ENCODE measurements at places on chromosomes 7 and 10.
A peak's percentile ranks its signal among the peaks of the same experiment; 100 is the strongest.

DNA sequence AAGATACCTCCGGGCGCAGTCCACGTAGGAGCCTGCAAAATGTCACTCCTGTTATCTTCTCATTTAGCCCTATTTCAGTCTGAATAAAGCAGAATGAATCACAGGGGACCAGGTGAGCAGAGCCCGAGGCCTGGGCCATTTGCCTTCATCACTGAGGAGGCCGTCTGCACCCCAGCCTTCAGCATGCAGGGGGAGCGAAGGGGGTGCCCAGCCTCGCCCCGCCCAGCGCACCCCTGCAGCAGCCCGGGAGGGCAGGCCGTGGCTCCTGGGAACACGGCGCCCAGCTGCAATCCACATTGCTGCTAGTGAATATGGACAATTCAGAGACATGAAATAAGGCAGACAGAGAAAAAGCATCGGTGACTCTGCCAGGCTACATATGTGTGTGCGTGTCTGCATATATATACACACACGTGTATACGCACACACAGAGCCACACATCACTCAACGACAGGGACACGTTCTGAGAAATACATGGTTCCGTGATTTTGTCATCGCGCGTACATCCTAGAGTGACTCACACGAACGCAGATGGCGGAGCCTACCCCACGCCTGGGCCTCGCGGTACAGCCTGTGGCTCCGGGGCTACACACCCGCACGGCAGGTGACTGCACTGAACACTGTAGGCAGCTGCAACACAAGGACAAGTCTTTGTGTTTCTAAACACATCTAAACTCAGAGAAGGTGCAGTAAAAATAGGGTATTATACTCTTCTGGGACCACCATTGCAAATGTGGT, 15.2 kb upstream of the ELFN1 start:
- no peak for DNase-seq

DNA sequence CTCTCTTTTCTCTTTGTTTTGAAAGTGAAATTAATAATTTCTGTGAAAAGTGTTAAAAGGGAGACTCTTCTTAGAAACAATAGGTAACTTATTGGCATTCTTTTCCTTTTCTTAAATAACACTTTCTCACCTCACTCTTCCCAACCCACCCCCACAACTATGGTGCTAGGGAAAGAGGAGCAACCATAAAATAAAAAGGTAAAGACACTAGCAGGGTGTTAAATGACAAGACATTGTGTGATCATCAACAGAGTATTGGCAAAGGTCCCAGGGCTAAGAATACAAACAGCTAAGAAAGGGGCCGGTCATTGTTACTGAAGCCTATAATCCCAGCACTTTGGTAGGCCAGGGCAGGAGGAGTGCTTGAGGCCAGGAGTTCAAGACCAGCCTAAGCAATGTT, 183.7 kb downstream of the NEBL start:
- DNase-seq = no peak

- DNase-seq = peak; percentile 27
Measured at GRCh38 chr10:63268149-63268797, 135.1 kb downstream of the NRBF2 start.

- no peak for DNase-seq
Measured at GRCh38 chr10:130453721-130454542, 317.7 kb downstream of the GLRX3 start.

DNA sequence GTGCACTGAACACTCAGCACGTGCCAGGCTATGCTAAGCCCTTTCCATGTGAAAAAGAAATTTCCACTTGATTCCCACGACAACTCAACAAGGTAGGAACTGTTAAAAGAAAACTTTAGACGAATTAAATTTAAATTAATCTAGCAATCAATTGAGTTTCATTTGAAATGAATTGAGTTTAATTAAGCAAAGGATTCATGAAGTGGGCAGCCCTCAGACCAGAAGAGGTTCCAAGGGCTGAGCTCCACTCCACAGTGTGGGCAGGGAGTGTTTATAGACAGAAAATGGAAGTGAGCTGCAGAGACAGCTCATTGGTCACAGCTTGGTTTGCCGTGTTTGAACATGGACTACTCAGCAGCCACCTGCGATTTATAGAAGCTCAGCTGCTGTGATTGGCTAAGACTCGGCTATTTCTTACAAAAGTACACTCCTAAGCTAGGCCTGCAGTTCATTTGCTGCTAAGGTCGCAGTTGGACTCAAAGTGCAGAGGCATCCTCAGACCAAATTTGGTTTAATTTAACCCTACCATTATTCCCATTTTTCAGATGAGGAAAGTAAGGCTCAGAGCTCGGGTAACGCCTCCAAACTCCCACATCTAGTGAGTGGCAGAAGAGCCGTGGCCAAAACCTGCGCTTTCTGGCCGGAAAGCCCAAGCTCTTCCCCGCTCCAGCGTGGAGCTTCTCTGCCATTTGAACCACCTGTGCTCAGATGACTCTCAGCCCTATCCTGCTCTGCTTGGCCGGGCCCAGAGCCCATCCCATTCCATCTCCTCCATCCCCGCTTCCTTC, 24.9 kb downstream of the CALML3 start:
- no peak for DNase-seq

- DNase-seq = no peak
Measured at GRCh38 chr7:132815696-132816311, 239.5 kb upstream of the PLXNA4 start.

GRCh38 chr10:79053481-79054202, 15.1 kb upstream of the ZMIZ1 start:
- DNase-seq = no peak

- no peak for DNase-seq
Measured at GRCh38 chr7:31125171-31125570, 73.1 kb downstream of the ADCYAP1R1 start.

GRCh38 chr7:81094952-81095351, 176.1 kb upstream of the SEMA3C start:
- no peak for DNase-seq

GRCh38 chr10:102652170-102652916, 8.1 kb downstream of the TRIM8 start:
- DNase-seq = peak; percentile 5

GRCh38 chr10:61900829-61901792, at the start of gene ARID5B:
Gene ARID5B, plus strand, starts transcription at chr10:61901699. Its CDS starts 11 bp downstream, at chr10:61901710.
- DNase-seq = peak; percentile 72

DNA sequence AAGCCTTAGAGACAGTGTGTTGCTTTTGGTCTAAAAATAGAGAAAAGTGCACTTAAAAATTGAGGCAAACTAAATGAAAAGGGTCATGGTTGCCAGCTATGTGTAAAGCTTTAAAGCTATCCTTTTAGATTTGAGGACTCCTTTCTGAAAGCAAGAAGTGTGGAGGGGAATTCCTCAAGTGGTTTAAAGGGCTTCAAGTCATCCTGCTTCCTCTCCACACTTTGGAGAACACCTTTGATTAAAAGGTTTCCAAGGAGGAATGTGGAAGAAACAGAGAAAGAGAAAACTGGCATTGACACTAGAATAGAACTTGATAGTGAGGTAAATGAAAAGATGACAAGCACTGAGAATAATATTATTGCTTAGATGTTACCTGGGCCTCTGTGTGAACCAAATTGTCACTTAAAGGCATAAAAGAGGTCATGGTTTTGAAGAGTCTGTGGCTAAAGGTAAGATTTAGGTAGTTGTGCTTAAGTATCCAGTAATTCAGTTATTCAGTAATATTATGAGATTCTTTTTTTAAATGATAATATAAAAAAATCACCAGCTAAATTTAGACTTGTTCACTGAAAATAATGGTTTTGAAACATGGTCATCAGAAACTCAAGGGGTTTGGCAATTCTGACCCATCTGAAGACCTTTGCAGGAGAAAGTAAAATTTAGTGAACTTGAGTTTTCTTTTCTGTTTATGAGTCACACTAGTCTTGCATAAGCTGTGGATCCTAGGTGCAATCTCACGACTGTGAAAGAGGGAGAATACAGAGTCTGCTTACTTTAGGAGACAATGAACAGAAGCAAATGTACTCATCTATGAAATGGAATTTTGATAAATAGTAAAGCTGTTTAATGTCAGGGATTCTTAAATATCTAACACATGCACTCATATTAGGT, 466.0 kb downstream of the KIF20B start:
- DNase-seq = no peak

GRCh38 chr7:918441-919113, 35.9 kb downstream of the ADAP1 start:
- DNase-seq = no peak

GRCh38 chr7:67589183-67589582, 592.5 kb downstream of the TYW1 start:
- no peak for DNase-seq

- DNase-seq = no peak
Measured at GRCh38 chr10:110757586-110757985, 113.5 kb downstream of the RBM20 start.

DNA sequence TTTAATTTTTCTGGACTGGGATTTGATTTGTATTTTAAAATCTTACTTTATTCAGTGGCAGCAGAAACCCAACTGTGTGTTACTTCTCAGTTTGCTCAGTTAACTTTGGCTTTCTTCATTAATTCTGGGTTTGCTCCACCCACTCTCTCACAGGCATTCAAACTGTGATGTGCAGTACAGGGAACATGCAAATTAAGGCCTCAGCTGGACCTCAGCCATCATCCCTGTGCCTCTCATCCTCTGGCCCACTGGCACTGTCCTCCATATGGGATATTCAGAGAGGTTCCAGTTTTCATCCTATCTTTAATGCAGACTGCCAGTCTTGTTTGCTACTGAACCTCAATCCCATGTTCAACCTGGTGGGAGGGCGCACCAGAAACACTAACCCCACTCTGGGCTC, 743.4 kb upstream of the IGFBP3 start:
- no peak for DNase-seq

DNA sequence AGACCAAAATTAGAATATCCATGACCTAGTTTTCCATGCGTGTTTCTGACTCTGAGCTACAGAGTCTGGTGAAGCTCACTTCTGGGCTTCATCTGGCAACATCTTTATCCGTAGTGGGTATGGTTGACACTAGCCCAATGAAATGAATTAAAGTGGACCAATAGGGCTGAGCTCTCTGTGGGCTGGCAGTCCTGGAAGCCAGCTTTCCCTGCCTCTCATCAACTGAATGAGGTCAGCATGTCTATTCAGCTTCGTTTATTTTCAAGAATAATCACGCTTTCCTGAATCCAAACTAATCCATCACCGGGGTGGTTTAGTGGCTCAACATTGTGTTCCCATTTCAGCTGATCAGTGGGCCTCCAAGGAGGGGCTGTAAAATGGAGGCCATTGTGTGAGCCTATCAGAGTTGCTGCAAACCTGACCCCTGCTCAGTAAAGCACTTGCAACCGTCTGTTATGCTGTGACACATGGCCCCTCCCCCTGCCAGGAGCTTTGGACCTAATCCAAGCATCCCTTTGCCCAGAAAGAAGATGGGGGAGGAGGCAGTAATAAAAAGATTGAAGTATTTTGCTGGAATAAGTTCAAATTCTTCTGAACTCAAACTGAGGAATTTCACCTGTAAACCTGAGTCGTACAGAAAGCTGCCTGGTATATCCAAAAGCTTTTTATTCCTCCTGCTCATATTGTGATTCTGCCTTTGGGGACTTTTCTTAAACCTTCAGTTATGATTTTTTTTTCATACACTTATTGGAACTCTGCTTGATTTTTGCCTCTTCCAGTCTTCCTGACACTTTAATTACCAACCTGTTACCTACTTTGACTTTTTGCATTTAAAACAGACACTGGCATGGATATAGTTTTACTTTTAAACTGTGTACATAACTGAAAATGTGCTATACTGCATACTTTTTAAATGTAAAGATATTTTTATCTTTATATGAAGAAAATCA, 35.5 kb downstream of the CAV1 start:
- DNase-seq = no peak

GRCh38 chr10:90788968-90789367, 68.9 kb downstream of the HTR7 start:
- DNase-seq = peak; percentile 82

DNA sequence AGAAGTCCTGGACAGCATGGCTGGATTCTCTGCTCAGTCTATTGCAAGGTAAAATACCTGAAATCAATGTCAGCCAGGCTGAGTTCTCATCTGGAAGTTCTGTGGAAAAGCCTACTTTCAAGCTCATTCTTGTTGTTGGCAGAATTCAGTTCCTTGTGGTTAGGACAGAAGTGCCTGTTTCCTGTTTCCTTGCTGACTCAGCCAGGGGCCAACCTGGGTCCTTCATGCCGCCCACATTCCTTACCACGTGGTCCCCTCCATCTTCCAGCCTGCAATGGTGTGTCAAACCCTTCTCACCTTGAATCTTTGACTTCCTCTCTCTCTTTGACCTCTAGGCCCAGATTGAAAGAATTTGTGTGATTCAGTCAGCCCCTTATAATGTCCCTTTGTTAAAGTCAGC, 197.1 kb upstream of the STK17A start:
- DNase-seq = no peak

- DNase-seq = no peak
Measured at GRCh38 chr7:151650161-151650560, 130.5 kb upstream of the RHEB start.

Data from MM.1S (cell line).